ENCODE measurements at places on chromosomes 1 and 21.

DNA sequence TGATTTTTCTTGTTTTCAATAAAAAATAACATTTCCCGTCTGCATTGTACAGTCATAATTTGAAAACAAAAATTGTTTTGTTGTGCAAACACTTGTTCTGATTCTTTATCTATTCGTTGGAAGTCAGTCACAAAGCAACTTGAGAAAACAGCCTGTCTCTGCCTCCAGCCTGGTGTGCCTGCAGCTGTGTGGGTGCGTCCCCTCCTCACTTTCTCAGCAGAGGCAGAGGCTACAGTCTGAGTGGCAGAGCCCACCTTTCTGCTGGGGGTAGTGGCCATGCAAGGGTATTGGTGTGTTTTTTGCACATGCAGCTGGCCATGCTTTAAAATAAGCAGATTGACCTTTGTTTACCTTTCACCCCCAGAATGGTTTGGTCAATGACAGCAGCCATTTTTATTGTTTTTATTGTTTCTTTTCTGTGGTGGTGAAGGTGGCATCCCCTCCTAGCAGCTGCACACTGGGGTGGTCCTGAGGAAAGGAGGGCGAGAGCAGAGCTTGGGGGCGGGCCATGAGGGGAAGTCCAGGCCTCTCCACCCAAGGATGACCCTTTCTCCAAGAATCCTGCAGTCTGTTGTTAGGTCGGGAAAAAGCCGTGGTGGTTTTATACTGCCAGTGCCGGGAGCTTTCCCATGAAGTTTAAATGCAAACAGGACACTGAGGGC is 159.6 kb downstream of the PCBP3 start:
- no peak for DNase-seq

GRCh38 chr21:45499970-45500577 is 42.2 kb downstream of the SLC19A1 start:
- DNase-seq = no peak

DNA sequence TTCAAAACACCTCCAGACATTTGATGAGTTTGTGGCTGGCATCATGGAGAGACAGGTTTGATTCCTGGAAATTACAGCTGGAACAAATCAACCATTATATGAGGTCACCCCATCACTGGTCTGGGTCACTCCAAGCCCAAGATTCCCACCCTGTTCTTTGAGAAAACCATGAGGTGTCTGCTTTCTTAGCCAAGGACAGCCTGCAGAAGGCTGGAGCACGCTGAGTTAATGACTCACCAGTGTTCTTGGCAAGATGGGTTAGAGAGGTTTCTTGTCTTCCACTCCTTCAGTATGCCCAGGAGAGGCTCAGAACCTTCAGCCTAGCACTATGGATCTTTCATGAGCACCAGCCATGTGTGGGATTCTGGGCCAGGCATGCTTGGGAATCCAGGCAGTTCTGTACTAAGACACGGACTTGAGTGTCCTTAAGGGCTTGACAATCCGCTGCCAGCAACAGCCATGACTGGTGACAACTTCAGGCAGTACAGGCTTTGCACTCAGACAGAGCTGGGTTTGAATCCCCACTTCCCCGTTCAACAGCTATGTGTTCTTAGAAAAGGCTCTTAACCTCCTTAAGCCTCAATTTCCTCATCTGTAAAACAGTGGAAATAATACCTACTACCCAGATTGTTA is 43.9 kb downstream of the GRHL3 start:
- no peak for DNase-seq

DNA sequence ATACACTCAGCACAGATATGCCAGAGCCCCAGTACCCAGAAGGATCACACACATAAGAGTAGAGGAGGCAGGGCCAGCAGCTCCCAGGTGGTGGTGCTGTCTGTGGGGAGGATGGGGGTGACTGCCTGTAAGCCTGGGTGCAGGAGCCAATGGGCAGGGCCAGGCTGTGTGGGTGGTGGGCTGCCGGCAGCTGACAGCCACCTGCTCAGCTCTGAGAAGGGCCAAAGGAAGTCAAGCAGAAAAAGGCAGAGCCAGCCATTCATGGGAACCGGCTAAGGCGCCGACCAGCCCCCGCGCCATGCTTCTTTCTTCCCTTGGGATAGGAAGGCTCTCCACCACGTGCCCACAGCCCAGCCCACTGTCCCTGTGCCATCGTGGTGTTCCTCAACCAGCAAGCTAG is 14.1 kb downstream of the PIK3C2B start:
- DNase-seq = no peak

DNA sequence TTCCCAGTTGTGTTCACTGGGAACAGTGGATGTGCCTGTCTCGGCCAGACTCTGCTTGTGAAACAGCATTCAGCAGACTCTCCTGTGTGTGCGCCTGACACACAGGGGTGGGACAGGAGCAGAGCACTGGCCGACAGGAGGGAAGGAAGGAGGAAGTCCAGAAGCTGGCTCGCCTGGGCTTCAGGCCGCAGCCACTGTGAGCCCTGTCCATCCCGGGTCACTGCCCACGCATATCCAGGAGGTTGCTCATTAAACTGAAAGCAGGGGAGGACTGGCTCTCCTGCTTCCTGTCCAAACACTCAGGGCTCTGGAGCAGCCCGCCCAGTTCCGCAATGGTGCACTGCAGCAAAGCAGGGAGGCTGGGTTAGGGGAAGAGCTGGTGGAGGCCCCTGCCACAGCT is 218.7 kb upstream of the VAMP3 start:
- no peak for DNase-seq

DNA sequence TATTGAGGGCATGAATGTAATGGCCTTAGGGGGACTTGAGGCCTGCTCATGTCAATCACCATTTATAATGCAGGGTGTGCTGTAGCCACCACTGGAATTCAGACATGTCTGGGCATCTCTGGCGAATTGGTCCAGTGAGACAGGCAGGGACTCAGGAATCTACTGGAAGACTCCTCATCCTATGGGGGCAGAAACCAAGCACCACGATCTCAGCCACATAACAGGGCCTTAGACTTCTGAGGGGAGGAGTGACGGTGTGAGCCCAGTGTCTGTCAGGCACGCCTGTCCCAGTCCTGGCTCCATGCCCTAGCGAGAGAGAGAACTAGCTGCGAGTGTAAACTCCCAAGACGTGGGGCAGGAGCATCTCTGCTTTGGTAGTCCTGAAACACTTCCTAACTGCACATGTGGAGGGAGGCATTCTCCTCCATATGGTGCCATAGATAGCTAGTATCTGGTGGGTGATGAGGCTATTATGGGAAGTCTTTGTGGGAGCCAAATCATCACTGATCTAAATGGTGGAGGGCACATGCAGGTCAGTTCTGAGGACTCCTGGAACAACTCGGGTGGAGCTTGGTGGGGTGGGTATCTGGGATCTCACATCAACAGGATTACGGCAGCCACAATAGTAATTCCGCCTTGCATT is 29.8 kb upstream of the KIAA0040 start:
- DNase-seq = no peak

DNA sequence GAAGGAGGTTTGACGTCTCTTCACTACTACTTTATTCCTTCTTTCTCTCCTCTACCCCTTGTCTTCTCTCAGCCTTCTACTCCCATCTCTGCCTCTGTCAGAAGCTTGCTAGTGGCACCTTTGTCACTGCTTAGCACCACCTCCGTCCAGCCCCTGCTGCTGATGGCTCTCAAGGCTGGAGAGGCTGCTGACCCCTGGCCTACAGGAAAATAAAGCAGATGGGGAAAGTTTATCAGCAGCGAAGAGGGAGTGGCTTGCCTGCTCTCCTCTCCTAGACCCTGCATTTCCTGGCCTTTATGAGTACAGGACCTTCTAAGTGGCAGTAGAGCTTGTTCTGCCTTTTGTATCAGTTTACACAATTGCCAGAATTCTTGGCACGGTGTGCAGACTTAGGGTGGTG is 27.0 kb downstream of the PROX1 start:
- no peak for DNase-seq

GRCh38 chr1:58765441-58765840 is 18.4 kb downstream of the JUN start:
- no peak for DNase-seq

GRCh38 chr1:83854456-83854855 is 144.5 kb downstream of the TTLL7 start:
- peak; percentile 11 for DNase-seq

DNA sequence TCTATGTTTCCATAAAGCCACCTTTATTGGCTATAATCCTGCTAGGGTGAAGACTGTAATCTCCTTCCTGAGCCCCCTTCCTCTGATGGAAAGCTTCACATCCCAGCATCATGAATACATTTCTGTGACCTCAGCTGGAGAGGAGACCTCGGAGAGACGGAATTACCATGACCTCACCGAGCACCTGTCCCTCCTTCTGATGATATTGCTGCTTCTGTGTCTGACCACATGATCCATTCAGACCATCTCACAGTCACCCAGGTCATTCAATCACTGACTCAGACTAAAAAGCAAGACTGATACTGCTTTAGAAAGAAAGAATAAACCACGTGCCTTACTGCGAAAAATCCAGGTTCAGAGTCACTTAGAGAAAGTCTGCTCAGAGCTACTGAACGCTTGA is 8.8 kb downstream of the KCND3 start:
- no peak for DNase-seq

DNA sequence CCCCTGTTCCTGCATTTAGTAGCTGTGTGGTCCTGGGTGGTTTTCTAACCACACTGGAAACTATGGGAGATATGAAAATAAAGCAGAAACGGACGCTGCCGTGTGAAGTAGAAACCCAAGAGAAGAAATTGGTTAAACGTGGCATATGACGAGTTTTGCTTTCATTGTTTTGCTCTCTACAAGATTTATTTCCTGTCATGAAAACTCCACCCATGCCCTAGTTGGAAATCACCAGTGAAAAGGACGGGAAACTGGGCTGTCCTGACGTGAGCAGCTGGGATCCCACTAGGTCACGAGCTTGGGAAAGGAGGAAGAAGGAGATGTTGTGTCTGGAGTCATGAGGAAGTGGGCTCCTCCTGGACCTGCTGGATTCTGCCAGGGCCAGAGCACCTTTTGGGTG is 120.8 kb upstream of the GADD45A start:
- no peak for DNase-seq

DNA sequence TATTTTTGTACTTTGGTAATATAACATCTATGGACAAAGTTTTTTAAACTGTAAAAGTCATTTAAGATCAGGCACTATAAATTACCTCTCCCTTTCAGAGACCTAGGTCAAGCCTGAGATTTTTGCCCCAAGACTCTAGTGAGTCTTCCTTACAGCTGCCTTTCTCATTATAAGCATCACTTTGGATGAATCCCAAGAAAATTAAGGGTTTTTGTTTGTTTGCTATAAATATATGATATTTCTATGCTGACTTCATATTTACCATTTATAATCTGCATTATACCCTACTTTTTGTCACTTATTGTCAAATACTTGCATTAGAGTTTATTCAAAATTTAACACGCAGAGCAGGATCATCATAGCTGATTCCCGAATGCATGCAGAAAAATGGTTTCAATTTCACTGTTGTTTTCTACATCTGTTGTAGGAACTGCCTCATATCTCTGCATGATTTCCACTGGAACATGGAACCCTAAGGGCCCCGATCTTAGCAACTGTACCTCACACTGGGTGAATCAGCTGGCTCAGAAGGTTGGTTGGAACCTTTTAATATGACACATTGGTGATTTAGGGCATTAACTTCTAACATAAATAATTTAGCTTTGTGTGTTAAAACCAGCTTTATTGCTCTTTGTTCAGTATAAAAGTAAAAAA is 150.0 kb downstream of the ADGRL2 start:
- DNase-seq = no peak

GRCh38 chr1:193211539-193211938 is 25.1 kb upstream of the B3GALT2 start:
- DNase-seq = peak; percentile 16

DNA sequence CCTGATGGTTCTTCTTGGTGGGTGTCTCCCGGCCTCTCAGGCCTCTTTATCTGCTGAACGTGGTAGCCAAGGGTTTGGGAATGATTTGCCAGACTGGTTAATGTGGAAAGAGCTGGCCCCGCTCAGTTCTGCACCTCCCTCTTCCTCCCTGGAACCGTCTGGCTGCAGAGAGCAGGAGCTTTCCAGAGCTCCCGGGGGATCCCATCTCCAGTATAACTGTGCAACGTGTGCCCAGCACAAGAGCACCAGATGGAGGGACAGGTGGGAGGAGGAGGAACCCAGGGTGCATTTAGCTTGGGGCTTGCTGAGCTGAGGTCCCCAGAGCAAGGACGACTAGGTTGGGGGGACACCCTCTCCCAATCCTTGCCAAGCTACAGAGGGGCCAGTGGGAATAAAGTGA is 5.0 kb downstream of the TFF1 start:
- no peak for DNase-seq

DNA sequence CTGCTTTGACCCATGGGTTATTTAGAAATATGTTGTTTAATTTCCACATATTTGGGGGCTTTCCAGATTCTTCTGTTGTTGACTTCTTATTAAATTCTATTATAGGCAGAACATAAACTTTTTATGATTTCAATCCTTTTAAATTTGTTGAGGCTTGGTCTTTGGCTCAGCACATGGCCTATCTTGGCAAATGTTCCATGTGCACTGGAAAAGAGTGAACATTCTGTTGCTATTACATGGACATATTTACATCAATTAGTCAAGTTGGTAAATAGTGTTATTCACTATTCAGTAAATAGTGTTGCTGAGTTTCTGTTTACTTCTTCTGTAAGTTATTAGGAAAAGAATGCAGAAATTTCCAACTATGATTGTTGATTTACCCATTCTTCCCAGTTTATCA is 75.4 kb downstream of the ETS2 start:
- no peak for DNase-seq

GRCh38 chr1:54699936-54700525 is 15.6 kb upstream of the TTC4 start:
- DNase-seq = no peak

DNA sequence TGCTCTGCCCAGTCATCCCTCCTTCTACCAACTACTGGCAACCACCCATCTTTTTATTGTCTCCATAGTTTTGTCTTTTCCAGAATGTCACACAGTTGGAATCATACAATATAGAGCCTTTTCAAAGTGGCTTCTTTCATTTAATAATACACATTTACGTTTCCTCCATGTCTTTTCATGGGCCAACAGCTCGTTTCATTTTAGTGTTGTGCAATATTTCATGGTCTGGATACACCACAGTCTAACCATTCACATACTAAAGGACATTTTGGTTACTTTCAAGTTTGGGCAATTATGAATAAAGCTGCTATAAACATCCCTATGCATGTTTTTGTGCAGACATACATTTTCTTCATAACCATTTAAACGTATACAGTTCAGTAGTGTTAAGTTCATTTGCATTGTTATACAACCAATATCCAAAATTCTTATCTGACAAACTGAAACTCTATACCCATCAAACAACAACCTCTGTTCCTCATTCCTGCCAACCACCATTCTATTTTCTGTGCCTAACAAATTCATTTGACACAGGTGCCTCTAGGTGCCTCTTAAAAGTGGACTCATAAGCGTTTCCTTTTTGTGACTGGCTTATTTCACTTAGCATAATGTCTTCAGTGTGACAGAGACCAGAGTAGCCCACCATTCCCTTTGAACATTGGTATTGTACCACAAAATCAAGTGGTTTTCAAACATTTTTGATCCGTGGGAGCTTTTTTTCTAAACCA is 138.1 kb downstream of the NR5A2 start:
- DNase-seq = no peak

DNA sequence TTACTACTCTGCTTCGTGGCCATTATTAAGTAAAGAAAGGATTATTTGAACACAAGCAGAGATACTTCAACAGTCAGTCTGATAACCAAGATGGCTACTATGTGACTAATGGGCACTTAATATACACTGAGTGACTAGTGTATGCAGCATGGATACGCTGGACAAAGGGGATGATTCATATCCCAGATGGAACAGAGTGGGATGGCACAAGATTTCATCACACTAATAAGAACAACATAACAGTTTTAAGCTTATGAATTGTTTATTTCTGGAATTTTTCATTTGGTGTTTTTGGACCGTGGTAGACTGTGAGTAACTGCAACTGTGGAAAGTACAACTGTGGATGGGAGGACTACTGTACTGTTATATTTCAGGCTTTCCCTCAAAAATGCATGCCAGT is 9.4 kb downstream of the ZCCHC17 start:
- DNase-seq = no peak
